ENCODE measurements at places on chromosomes 12 and 14.

GRCh38 chr12:48640428-48640827 lies 41.6 kb downstream of the KANSL2 start:
- no peak for DNase-seq

DNA sequence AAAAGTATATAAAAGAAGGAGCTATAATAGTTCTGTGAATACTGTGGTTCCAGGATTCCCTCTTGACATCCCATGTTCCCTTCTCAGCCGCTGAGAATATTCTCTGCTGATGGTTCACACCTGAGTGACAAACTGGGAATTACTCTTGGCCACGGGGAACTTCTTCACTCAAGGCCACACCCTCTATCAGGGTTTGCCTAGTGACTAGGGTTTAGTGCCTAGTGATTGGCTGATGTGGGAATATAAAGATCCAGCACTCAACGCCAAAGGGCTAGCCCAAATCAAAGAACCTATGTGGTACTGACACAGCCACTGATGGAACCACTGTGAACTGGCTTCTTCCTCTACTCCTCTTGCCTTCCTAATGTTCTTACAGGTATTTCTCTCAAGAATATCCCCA lies 248.4 kb downstream of the ASCL1 start:
- DNase-seq: no peak

DNA sequence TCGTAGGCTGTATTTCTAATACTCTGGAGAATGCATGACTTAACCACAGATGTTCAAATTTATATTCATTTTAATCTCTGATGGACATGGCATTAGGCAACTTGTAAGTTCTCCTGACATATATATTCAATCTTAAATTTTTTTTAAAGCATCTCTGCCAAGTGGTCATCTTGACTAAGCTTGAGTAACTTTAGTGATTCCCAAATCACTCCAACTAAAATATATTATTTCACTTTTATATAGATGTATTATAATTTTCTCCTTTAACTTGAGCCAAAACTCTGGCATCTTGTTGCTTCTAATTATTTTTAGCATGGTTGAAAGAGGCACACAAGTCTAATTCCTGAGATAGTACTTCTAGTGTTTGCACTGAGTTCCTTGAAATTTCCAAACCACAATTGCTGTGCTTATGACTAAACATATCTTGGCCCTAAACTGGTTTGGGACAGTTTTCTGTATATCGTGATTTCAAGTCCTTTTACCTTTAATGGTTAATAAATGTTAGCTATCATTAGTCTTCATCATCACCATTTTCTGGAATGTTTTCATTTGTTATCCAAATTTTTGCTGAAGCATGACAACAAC lies 8.4 kb downstream of the LRFN5 start:
- no peak for DNase-seq

- no peak for DNase-seq
These were observed 196.4 kb upstream of the G2E3 start for GRCh38 chr14:30362369-30363218.

GRCh38 chr14:66508846-66509621 lies 1.1 kb downstream of the GPHN start:
- peak; percentile 8 for DNase-seq

DNA sequence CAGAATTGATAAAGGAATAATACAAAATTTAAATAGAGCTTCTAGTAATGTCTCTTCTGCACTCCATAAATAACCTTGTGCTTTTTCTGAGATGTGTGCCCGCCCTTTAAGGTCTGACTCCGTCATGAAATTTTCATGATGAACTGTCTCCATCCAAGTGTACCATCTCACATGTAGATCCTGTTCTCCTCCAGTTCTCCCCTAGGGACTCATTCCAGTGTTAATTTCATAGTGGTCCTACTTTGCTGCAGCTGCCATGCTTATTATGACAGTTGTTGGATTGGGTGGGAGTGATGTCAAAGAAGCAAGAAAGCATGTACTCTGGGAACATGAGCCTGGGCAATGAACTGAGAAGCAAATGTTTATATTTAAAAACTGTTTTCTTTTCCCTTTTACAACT lies 442.5 kb upstream of the PDE3A start:
- no peak for DNase-seq

DNA sequence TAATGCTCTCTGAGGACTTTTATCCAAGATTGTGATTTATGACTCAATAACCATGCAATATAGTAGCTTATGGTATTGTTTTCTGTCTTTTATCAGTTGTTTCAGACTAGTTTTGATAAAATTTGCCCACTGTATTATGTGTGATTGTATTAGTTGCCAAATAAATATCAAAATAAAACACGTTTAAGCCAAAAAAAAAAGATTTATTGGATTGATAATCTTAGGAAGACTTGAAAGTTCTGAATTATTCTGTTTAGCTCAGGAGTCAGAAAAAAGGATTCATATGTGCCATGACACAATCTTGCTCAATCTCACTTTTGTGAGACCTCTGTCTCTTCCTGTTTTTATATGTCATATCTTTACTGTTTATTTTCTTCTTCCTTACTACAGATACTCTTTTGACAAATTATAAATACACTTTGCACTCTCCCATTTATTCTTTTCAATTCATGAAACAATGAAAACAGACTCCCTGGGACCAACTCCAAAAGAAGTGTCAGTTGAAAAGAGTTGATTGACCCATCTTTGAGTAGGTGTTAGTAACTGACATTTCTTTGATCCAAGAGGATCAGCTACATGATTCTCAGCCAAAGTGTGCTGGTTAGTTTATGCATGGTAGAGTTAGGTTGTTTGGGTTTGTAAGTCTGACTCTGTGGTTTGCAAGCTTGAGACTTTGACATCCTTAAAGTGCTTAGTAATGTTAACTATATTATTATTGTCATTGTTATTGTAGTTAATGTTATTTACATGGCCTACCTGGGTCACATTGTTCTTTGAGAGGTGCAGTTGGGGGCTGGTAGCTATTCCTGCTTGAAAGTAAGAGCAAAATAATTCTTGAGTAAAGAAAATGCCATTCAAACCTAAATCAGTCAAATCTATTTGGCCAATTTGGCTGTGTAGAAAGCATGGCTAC lies 2.5 kb downstream of the OR6C76 start:
- DNase-seq: no peak

- no peak for DNase-seq
These were observed 84.2 kb downstream of the DAAM1 start for GRCh38 chr14:59272633-59273032.

- DNase-seq: no peak
These were observed 951.2 kb downstream of the FLRT2 start for GRCh38 chr14:86481104-86481503.

GRCh38 chr12:34342048-34342447 lies 319.8 kb downstream of the ALG10 start:
- no peak for DNase-seq

- no peak for DNase-seq
These were observed 216.4 kb downstream of the LRIG3 start for GRCh38 chr12:58703866-58704265.

DNA sequence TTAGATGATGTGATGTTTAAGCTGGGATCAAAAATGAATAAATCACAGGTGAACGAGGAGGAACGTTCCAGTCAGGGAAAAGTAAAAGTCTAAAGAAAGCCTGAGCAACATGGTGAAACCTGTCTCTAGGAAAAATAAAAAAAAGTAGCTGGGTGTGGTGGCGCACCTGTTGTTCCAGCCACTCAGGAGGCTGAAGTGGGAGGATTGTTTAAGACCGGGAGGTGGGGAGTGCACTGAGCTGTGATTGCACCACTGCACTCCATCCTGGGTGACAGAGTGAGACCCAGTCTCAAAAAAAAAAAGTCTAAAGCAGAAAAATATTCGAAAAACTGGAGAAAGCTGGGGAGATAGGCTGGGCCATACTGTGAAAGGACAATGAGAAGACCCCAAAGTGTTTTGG lies 39.2 kb upstream of the SOCS2 start:
- DNase-seq: no peak

- no peak for DNase-seq
These were observed 4.3 kb downstream of the DIP2B start for GRCh38 chr12:50508970-50509663.

- DNase-seq: no peak
These were observed 117.8 kb downstream of the TTC7B start for GRCh38 chr14:90698379-90698869.

DNA sequence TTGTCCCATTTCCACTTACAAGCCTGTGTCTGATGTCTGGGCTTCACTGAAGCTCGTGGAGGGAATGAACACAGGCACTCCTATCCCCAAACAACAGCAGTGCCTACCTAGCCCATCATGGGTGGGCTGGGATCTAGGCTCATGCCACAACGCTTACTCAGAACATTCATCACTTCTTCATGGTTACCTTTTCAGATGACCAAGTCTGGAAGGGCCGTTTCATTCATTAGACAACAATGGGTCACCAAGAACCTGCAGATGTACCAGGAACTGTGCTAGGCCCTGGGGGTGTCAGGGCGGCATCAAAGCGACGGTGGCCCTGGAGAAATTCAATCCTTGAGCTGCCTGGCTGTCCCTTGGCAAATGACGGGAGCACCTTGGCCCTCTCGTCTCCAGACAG lies 64.9 kb upstream of the FZD10 start:
- no peak for DNase-seq

DNA sequence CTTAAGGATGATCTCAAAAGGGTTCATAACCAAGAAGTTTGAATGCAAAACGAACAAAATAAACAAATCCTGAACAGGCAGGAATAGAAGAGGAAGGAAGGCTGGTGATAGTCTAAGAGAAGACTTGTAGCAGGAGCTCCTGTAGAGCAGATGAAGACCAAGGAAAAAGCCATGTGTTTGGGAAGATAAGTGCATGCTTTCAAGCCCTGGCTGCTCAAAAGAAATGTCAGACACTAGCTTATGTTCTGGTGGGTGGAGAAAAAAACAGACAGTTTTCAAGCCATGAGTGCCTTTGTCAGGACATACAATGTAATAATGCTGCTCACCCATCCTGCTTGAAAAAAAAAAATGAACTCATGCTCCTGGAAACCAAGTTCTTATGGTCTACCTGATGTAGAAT lies 27.4 kb downstream of the TAOK3 start:
- no peak for DNase-seq
